Fibroblast of the aortic adventitia (primary cell): ENCODE measurements at places on chromosomes 2 and 18.

DNA sequence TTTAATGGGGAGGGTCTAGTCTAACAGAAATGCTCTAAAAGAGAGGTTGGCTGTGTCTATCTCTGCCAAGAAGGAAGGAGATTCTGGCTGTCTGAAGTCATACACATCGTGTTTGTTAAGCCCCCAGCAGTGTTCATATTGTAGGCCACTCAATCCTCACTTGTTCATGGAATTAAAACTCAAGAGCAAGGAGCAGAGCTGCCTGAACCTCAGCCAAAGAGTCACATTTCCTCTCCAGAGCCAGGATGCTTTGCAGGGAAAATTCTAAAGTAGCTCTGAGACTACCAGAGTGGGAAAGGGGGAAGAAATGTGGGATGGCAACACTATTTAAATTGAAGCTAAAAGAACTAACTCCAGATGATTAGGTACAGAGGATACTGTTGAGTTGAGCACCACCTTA is 190.7 kb upstream of the CXCR4 start:
- DNase-seq = no peak

DNA sequence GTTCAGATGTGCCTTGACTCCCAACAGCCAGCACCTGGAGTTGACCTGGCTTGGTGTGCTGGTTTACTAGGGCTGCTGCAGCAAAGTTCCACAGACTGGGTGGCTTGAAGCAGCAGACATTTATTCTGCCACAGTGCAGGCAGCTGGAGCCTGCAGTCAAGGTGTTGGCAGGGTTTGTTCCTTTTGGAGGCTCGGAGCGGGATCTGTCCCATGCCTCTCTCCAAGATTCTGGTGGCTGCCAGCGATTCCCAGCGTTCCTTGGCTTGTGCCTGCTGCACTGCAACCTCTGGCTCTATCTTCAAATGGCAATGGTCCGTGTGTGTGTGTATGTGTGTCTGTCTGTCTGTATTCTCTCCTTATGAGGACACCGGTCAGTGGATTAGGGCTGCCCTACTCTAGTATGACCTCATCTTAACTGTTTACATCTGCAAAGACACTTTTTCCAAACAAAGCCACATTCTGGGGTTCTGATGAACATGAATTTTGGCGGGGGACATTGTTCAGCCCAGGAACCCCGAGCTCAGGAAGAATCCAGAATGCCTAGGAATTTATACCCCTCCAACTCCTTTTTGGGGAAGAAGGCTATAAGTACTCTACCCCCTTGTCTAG is 44.7 kb upstream of the TMEM131 start:
- no peak for DNase-seq

- no peak for DNase-seq
Observed at GRCh38 chr2:13539296-13539695, 822.6 kb downstream of the TRIB2 start.

DNA sequence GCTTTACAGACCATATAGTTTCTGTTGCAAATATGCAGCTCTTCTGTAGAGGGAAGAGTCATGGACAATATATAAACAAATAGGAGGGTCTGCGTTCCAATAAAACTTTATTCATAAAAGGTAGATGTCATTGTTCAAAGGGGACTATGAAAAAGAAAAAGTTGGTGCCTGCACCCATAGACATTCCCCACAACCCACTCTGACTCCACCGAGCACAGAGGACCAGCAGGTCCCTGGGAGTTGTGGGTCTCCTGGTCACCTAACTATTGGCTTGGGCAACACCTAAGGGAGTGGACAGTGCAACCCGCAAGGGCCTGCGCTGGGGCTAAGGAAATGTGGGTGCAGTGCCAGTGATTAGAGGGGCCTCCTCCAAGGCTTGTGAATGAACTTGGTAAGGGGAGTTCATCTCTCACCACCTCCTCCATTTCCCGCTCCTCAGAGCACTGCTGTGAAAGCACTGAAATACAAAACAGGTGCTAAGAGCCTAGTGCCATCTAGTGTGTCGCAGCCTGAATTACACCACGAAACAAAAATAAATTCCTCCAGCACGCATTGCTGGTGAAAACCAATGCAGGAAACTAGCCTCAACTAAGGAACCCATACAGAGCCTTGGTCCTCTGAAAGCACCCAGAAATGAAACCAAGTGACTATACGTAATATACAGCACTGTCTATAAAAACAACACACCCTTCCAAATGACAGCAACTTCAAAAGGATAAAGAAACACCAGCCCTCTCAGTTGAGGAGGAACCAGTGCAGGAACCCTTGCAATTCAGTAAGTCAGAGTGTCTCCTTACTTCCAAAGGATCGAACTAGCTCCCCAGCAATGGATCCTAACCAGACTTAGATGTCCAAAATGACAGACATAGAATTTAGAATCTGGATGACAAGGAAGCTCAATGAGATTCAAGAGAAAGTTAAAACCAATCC is 166.6 kb downstream of the RNF144A start:
- DNase-seq = peak; percentile 37

DNA sequence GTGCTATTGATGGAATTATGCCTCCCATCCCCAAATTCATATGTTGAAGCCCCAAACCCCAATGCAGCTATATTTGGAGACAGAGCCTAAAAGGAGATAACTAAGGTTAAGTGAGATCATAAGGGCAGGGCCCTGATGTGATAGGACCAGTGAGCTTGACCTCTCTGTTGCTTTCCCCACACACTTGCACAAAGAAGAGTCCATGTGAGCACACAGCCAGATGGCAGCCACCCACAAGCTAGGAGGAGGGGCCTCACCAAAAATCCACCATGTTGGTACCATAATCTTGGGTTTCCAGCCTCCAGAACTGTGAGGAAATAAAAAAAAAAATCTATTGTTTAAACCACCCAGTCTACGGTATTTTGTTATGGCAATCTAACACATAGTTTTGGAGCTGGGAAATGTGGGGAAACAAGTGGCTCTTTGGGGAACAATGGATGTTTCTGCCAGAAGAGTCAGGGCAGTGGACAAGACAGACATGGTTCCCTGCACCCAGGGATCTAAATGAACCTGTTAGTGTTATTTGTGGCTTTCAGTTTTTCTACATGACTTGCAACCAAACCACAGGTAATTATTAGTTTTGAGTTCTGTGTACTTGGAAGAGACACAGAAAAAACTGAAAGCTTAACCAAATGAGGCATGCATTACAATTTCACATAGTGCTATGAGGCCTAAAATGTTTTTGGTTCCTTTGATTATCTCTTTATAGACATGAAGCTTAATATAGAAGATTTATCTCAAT is 259.1 kb downstream of the LTBP1 start:
- DNase-seq = no peak
